Eye (tissue), 1 donor: ENCODE measurements at places on chromosomes 5 and 9.

GRCh38 chr5:59036274-59036961, 453.5 kb downstream of the RAB3C start:
- DNase-seq, result no peak

GRCh38 chr9:85425153-85425611, 316.6 kb downstream of the AGTPBP1 start:
- DNase-seq, result peak; percentile 80

- no peak for DNase-seq
Measured at GRCh38 chr9:12819436-12820185, 44.8 kb downstream of the LURAP1L start.

- DNase-seq, result no peak
Measured at GRCh38 chr5:42876375-42876844, 64.7 kb upstream of the SELENOP start.

DNA sequence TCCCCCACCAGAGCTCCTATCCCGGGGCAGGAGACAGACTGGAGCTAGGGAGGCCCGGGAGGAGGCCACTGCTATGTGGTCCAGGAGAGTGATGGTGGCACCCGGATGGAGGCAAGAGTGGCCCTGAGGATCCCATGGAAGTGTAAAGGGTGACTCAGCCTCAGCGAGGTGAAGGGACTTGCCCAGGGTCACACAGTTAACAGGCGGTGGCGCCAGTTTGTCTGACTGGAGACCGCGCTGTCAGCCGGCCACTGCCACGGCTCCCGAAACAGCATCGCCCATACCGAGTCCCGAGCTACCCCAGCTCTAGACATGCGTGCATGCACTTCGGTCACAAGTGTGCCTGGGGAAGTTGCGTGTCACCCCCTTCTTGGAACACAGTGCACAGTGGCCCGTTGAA, 165.9 kb downstream of the GAPVD1 start:
- DNase-seq, result no peak

GRCh38 chr9:38091310-38092199, 22.5 kb upstream of the SHB start:
- no peak for DNase-seq

GRCh38 chr5:119476341-119476740, 24.0 kb downstream of the HSD17B4 start:
- peak; percentile 7 for DNase-seq

- no peak for DNase-seq
Measured at GRCh38 chr9:127138444-127138843, 16.0 kb upstream of the ANGPTL2 start.

- DNase-seq, result no peak
Measured at GRCh38 chr5:14773588-14773987, 98.0 kb downstream of the ANKH start.

DNA sequence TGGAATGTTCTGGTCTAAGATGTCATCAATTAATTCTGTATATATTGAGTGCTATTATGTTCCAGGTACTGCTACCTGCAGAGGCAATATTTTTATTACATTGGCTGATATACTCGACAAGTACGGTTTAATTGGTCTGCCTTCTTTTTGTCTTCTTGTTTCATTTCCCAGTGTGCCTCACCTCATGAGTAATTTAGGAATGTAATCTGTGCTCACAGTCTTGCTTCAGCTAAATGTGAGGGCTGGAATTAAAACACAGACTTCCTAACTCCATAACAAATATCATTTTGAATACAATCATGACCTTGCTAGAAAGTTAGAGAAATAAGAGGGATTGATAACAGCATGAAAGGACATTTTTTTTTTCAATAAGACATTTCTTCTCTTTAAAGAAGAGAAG, 20.1 kb upstream of the SPINK5 start:
- DNase-seq, result no peak

DNA sequence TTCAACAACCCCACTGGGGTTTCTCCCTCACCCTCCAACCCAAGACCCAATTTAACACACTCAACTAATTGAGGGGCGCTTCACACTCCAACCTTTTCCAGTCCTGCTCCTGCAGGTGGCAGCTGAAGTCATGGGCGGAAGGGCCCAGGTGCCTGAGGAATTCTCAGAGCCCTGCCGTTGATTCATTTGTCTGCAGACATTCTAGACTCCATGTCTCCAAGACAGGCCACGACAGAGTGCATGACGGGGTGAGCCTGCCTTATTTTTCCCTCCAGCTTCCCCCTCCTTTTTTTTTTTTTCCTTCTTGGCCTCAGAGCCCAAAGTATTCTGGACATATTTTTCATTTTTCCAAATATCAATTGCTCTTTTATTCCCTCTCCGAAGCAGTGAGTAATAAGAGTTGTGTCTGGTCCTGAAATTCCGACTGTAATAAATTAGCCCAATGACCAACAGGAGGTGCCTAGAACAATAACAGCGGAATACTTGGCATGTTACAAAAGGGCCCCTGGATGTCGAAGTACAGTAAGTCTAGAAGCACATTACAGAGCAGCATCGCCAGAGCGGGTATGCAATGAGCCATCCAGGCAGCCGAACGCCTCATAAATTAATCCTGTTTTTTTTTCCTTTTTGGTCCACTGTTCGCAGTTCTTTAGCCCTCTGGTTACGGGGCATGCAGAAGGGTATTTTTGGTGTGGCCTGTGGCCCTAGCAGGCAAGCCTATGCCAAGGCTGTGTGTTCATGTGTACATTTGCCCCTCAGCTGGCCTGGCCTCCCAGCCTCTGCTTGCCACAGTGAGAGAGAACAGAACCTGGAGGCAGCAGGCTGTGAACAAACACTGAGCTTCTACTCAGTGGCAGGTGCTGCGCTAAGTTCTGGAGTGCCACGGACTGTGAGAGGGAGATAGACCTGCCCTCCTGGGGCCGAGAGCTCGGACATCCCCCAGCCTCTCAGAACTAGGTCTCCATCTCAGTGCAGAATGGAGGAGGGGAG, 8.6 kb upstream of the SMIM23 start:
- no peak for DNase-seq

DNA sequence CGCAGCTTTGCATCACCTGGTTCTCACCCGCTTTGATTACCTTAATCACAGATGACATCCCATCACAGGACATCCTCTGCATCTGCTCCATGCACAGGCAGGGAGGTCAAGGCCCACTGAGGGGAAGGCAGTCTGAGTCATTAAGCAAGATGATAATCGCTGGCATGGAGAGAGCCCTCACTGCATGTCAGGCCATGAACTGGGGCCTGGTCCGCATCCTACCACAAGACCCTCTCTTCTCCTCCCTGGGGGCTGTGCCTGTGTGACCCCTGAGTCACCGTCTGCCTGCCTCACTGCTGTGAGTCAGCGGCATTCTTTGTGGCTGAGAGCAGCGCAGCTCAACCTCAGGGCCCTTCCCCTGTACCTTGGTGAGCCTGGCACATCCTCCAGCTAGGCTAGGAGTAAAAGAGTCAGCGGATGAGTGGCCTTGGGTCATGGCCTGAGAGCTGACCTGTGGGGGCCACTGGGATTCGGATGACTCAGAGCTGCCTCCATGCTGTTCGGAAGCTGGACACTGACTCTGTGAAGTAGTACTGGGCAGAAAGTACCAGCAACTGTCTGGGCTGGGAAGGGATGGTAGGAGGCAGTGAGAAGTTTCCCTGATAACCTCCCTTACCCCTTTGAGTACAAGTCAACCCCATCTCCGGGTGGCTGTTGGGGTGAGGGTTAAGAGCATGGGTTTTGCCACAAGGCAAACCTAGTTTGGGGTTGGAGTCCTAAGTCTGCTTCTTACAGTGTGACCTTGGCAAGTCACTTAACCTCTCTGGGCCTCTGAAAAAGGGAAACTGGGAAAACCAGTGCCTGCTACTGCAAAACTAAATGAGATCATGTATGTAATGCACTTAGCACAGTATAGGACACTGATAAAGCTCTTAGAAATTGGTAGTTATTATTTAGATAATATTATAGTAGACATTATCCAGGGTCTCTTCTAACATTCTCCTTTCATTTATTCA, 14.6 kb upstream of the ARSI start:
- DNase-seq, result peak; percentile 68

DNA sequence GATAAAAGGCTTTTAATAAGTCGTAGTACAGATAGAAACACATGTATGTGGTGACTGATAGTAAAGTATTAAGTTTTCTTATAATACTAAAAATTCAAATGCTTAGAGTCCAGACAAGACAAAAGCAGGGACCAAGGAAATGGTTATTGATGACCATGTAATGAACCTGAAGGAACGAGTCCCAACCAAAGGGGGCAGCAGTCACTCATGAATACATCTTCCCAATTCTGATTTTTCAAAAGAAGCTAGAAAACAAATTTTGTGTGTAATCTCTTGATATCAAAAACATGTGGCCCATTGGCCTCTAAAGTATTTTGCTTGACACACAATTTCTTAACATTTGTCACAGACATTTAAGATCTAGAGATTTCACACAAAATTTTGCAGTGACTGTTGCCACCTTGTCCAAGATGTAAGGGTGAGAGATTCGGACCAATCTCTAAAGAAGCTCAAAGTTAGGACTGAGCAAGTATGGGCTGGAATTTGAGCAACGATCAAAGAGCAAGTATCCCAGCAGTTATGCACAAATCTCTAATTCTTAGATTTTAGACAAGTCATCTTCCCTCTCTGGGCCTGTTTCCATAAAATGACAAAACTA, 66.8 kb downstream of the ARL15 start:
- DNase-seq, result peak; percentile 71

GRCh38 chr9:69204849-69205248, 30.8 kb downstream of the TJP2 start:
- DNase-seq, result peak; percentile 26

GRCh38 chr5:87120518-87121303, 147.0 kb upstream of the RASA1 start:
- no peak for DNase-seq

GRCh38 chr5:74623748-74624408, 16.6 kb downstream of the ENC1 start:
- no peak for DNase-seq

- DNase-seq, result peak; percentile 43
Measured at GRCh38 chr9:38057416-38058195, 11.4 kb downstream of the SHB start.

GRCh38 chr5:136522217-136522956, 157.0 kb upstream of the TRPC7 start:
- DNase-seq, result no peak

- DNase-seq, result no peak
Measured at GRCh38 chr9:95937131-95937530, 61.6 kb downstream of the ERCC6L2 start.

DNA sequence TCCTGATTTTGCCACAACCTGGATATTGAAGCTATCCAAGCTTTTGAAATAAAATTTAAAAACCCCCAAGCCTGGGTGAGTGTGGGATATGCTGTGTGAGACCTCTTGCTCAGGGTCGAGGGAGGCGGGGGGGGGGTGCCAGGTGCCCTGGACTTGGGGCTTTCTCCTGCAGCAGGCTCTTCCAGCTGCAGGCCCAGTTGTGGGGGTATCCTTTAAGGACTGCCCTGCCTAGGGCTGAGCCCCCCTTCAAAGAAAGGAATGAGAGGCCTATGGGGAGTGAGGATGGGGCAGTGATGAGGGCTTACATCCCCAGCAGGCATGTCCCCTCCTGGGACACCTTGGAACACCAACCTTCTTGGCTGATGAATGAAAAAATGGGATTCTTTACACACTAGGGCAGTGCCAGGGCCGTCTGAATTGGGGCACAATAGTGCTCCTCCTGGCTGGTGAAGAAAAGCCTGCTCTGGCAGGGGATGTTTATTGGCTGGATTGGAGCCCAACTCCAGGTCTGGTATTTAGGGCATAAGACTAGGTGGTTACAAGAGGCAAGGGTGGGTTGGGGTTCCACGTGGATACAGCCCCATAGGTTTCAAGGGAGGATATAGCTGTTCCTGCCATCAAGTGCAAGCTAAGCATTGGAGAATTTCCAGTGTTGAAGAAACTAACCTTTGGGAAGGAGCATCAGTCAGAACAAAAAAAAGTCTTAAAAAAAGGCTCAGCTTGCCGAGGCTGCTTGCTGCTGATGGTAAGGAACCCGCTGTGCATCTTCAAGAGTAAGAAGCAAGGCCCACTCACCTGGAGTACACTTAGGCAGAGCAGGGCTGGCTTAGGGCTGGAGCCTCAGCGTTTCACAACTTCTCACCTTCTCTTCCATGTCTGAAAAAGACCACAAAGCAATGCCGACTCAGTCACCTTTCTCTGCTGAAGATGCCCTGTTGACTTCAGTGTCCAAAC, 7.0 kb downstream of the HNRNPAB start:
- DNase-seq, result no peak

- DNase-seq, result no peak
Measured at GRCh38 chr5:74332006-74332405, 308.5 kb downstream of the ENC1 start.

- DNase-seq, result no peak
Measured at GRCh38 chr9:87342743-87343142, 154.9 kb upstream of the DAPK1 start.

- DNase-seq, result no peak
Measured at GRCh38 chr5:41349846-41350245, 136.5 kb upstream of the C6 start.

GRCh38 chr5:14954616-14955343, 83.2 kb upstream of the ANKH start:
- DNase-seq, result no peak

DNA sequence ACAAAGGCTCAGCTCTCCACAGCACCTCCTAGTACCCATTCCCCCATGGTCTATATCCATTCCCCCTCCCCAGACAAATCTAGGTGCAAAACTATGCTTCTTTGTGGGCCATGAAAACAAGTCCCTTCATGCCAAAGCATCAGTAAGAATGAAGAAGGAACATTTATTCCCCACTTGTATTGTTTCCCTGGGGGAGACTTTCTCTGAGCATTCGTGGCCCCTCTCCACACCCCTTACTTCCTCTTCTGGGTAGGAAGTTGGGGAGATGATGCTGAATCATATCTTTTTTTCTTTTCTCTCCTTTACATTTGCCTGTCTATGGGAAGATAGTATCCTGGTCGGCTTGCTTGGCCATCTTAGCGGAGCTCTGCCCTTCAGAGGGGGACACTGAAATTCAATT, 246.8 kb downstream of the NSG2 start:
- no peak for DNase-seq

DNA sequence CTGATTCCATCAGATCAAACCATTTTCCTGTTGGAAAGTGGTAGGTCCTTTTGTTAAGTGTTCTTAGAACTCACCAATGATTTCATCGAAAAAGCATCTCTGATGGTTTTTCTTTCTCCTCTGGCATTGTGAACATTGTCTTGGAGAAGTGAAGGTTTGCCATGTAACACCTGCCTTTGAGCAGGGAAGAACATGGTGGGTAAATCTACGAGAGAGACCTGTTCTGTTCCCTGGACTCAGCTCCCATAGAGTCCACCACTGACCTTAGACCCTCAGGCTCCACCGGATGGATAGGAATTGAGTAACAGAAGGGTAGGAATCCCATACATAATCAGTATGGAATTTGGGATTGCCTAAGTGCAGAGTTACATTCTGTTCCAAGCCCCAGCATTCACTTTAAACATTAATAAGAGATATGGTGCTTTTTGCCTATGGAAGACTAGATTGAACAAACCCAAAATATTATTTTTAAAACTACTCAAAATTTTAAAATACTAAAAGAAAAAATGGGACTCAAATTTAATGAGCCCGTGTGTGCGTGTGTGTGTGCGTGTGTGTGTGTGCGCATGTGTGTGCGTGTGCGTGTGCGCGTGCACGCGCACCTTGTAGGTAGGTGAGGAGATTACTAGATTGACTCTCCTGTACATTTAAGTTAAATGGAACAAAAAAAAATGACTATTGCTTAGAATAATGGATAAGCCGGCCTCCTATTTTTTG, 92.0 kb downstream of the C9orf152 start:
- no peak for DNase-seq

GRCh38 chr5:104385906-104386305, 823.3 kb upstream of the NUDT12 start:
- DNase-seq, result no peak
